Naive thymus-derived CD4-positive, alpha-beta T cell (primary cell): ENCODE measurements at places on chromosomes 7 and 10. TPM values are rescaled to one million over a fixed set of nuclear protein-coding genes. Genes with fewer than 3 reads are reported as not detected.
A peak's percentile ranks its signal among the peaks of the same experiment; 100 is the strongest.

- no peak for DNase-seq
Measured at GRCh38 chr10:44258019-44258418, 126.9 kb downstream of the CXCL12 start.

DNA sequence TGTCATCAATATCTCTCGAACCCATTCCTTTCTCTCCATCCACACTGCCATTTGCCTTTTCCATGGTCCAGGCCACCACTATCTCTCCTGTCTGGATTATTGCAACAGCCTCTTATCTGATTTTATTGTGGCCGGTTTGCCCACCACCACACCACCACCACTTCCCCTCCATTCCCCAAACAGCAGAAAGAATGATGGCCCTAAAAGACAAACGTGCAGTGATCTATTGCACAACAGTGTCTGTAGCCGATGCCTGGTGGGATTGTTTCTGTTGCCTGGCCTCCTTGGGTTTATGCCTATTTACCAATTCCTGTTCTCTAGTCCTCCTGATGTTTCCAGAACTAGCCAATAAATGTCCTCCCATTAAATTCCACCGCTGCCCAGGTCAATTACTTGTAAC, 10.2 kb upstream of the ST8SIA6 start:
- DNase-seq, result no peak

GRCh38 chr7:31102973-31103850, 51.1 kb downstream of the ADCYAP1R1 start:
- no peak for DNase-seq

GRCh38 chr7:143458263-143458662, 15.0 kb downstream of the TAS2R60 start:
- DNase-seq, result no peak

GRCh38 chr10:75099952-75100763, 11.3 kb upstream of the SAMD8 start:
- DNase-seq, result peak; percentile 55

DNA sequence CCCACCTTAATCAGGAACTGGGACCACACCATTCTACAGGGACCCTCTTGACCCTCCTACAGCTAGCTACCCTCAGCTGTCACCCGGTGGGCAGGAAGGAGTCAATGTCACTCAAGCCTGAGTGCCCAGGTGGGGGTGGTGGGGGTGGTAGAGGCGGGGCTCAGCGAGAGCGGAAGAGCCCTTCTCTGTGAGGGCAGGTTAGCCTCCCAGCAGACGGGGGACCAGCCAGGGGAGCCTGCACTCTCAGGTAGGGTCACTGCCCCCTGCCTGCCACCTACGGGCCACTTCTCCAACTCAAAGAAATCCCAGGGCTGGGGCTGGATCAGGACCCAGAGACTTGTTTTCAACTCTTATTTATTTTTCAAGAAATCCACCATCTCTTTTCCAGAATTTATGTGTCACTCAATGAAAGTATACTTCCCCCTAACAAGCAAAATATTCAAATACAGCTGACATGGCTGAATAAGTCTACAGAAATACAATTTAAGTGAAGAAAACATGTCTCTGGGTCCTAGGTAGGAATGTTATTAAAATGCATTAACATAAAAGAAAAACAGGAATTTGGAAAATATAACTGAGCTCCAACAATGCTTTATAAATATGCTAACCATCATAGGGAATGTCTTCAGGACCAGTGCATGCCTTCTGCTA, 63.4 kb upstream of the DDC start:
- no peak for DNase-seq

GRCh38 chr10:117540640-117541404, 1.7 kb upstream of the EMX2 start:
- no peak for DNase-seq

- no peak for DNase-seq
Measured at GRCh38 chr10:28280652-28281051, 22.2 kb downstream of the MPP7 start.

GRCh38 chr7:101589976-101590662, 39.0 kb downstream of the MYL10 start:
- no peak for DNase-seq

DNA sequence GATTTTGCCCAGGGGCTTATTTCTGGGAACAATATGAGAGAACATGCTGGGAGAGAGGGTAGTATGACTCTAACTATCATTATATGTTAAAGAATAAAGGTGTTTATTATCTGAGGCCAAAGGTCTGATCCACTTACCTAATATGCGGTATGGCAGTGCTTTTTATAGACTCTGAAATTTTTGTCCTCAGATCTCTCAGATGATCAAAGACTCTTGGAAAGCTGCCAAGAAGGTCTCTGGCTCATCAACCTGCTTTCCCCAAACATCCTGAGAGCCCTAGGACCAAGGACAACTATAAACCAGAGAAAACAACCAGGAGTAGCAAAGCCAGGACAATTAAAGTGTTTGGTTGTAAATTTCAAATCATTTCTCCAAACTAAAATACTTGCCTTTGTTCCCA, 255.7 kb upstream of the LRRN3 start:
- DNase-seq, result no peak

DNA sequence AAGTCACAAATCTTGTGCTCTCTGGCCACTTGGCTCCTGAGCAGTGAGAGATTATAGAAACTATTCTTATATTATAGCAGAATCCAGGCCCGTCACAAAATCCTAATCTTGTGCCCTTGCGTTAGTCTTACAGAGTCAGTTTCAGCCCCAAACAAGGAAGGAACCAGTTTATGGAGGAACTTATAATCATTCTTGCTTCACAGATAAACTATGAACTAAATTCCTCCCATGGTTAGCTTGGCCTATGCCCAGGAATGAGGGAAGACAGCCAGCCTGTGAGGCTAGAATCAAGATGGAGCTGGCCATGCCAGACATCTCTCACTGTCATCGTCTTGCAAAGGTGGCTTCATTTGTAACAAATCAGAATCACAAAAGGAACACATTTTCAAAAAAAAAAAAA, 199.7 kb upstream of the PITRM1 start:
- DNase-seq, result no peak

GRCh38 chr10:5447611-5448071, 35.3 kb downstream of the NET1 start:
- peak; percentile 74 for DNase-seq

DNA sequence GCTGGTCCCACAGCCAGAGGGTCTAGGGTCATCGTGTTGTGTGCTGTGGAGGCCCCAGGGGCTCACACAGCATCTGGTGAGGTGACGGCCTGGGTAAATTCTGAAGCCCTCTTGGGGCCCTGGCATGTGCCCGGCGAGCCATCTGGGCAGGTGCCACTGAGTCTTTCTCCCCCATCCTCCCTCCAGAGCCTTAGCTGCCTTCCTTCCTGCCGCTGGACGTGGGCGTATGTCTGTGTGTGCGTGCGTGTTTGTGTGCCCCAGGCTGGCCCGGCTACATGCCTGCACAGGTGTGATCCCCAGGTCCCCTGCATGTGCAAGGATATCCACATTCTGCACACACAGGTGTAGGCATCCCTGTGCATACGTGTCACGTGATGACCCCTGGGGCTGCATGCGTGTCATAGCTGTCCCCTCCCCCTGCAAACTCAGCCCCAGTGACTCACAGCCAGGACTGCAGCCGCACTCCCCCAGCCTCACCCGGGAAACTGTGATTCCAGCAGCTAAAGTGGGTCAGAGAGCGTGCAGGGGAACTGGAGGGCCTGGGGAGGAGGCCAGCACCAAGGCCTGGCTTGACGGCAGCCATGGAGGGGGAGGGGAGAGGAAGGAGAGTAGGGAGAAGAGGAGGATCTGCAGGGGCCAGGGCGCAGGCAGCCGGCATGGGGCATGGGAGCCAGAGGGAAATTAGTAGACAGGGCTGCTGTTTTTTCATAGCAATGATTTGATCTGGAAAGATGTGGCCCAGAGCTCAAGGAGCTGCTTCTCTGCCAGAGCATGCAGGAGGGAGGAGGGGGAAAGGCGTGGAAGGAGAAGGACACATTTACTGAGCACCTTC, 46.4 kb downstream of the ELFN1 start:
- DNase-seq, result no peak

GRCh38 chr10:51667678-51668335, 31.6 kb downstream of the CSTF2T start:
- DNase-seq, result no peak

GRCh38 chr10:44009891-44010632, 361.4 kb upstream of the ZNF32 start:
- no peak for DNase-seq

GRCh38 chr7:10121631-10122030, 852.0 kb upstream of the PHF14 start:
- no peak for DNase-seq

- no peak for DNase-seq
Measured at GRCh38 chr7:12066521-12066920, 144.6 kb upstream of the TMEM106B start.

DNA sequence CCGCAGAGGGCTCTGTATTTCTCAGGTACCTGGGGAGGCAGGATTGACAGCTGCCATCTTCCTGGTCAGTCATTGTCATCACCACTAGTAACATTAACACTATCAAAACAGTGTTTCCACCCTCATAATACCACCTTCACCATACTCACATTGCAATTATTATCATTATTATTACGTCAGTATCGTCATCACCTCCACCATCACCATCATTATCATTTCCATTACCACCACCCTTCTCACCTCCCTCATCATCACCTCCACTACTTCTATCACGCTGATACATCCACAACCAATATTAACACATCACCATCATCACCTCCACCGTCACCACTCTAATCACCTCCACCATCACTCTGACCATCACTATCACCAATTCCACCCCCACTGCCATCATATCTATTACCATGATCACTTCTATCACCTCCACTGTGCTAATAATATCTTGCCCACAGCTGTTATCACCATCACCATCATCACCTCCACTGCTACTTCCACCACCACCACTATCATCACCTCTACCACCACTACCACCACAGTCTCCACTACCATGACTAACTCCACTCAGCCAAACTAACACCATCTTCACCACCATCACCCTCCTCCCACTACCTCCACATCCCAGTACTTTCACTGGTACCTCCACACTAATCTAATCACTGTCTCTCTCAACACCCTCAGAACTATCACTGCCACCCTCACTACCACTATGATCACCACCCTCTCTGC, 196.4 kb downstream of the RPS24 start:
- DNase-seq, result no peak

GRCh38 chr10:104183682-104184081, 48.5 kb downstream of the CFAP43 start:
- DNase-seq, result no peak

GRCh38 chr7:78198756-78199155, 400.2 kb downstream of the PHTF2 start:
- no peak for DNase-seq

DNA sequence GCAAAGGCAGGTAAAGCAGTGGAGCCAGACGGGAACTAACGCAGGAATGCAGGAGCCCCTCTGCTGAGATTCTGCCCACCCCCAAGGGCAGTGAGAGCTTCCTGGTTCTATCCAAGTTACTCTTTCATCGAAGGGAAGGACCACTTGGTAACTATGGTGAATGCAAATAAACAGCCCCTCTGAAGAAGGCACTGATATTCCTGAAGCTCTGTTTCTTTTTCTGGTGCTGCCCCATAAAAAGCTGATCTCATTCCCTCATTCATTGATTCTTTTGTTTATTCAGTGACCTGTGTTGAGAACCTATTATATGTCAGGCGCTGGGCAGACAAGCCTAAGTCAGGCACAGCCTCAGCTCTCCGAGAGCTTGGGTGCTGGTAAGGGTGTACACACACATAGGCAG, 217.3 kb downstream of the SNX10 start:
- DNase-seq, result no peak

GRCh38 chr10:101831169-101831811, 12.3 kb downstream of the KCNIP2 start:
- DNase-seq, result no peak

DNA sequence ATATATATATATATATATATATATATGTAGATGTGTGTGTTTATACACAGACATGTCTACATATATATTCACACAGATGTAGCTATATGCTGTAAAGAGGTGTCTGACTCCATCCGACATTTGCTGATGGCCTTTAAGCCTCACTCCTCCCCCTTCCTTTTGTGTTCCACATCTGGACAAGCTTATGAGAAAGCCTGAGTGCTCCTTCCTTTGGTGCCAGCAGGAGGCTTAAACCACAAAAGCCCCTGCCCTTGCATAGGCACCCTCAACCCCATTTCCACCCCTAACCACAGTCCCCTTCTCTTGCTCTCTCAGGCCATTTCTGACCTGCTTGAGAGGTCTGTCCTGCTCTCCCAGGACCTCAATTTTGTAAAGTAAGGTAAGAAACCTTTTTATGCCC, 98.7 kb downstream of the SVOPL start:
- no peak for DNase-seq

DNA sequence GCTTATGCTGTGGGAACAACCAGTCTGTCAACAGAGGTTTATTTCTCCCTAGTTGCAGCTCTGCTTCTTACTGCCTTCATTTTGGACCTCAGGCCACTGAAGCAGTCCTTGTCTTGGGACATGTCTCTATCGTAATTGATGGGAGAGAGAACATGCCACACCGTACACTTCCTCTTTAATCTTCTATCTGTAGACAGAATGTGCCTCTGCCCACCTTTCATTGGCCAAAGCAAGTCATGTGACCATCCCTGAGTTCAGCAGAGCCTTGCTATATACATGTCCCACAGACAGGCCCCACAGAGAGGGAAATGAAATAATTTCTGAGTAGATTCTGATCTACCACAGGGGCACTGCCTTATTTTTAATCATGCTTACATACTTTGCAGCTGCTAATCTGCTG, 98.0 kb downstream of the KCND2 start:
- DNase-seq, result no peak

- no peak for DNase-seq
Measured at GRCh38 chr10:93591065-93591808, 9.8 kb downstream of the RBP4 start.

- DNase-seq, result no peak
Measured at GRCh38 chr7:18086165-18087025, 58.7 kb upstream of the PRPS1L1 start.

- no peak for DNase-seq
Measured at GRCh38 chr7:15503603-15504290, 58.1 kb downstream of the AGMO start.

The PTPRZ1 gene
- not detected for total RNA-seq

The CLCN1 gene
- not detected for total RNA-seq

The GNGT1 gene
- not detected in 2 replicates for total RNA-seq

The SLC29A4 gene
- 0.32 TPM for total RNA-seq

The AQP1 gene
- total RNA-seq, result not detected

The RASA4 gene
- 44.0 and 48.8 TPM in 2 replicates for total RNA-seq

The ZNF722 gene
- not detected for total RNA-seq

The CCDC172 gene
- total RNA-seq, result not detected in 2 replicates

The HACD1 gene
- total RNA-seq, result 0.24 and 0.56 TPM in 2 replicates

The SLC13A4 gene
- not detected for total RNA-seq

The SMKR1 gene
- 1.4 TPM for total RNA-seq

The DGKI gene
- total RNA-seq, result not detected

The FGL2 gene
- total RNA-seq, result 11.4 TPM

The ODAD2 gene
- not detected in 2 replicates for total RNA-seq

The CYP26C1 gene
- total RNA-seq, result 0.10 TPM in 1 of 2 replicates, not detected in the other

The TMEM229A gene
- total RNA-seq, result not detected

The PDE6C gene
- total RNA-seq, result not detected
